GM23248 (cell line): ENCODE measurements at places on chromosomes 5 and 9. TPM values are rescaled to one million over a fixed set of nuclear protein-coding genes. Genes with fewer than 3 reads are reported as not detected.

DNA sequence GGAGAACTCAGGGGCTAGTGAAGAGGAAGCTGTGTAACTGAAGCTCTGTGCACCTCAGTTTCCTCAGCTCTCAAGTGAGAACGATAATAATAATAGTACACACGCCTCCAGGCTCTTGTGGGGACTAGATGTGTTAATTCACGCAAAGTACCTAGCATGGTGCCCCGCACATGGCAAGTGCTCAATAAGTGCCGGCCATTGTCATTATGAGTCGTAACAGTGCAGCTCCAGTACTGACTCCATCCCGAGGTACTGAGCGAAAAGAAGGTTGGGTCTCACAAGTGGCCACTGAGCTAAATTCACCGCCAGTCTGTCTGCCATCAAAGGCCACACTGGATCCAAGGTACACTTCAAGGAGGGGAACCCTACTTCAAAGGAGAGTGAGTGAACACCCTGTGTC lies 40.4 kb downstream of the MED27 start:
- no peak for DNase-seq
- no peak overlapping the region for H3K27ac ChIP-seq
- peaks cover 23% of the 10 kb centered on the region for H3K4me1 ChIP-seq
- H3K36me3 ChIP-seq = no peaks in the 10 kb centered on the region
- H3K27me3 ChIP-seq = no peaks in the 10 kb centered on the region

GRCh38 chr5:178434851-178435250 lies 155.3 kb downstream of the COL23A1 start:
- no peaks in the 10 kb centered on the region for H3K4me1 ChIP-seq
- DNase-seq = no peak
- no peak overlapping the region for H3K4me3 ChIP-seq
- H3K27ac ChIP-seq = no peak overlapping the region
- no peaks in the 10 kb centered on the region for H3K27me3 ChIP-seq

DNA sequence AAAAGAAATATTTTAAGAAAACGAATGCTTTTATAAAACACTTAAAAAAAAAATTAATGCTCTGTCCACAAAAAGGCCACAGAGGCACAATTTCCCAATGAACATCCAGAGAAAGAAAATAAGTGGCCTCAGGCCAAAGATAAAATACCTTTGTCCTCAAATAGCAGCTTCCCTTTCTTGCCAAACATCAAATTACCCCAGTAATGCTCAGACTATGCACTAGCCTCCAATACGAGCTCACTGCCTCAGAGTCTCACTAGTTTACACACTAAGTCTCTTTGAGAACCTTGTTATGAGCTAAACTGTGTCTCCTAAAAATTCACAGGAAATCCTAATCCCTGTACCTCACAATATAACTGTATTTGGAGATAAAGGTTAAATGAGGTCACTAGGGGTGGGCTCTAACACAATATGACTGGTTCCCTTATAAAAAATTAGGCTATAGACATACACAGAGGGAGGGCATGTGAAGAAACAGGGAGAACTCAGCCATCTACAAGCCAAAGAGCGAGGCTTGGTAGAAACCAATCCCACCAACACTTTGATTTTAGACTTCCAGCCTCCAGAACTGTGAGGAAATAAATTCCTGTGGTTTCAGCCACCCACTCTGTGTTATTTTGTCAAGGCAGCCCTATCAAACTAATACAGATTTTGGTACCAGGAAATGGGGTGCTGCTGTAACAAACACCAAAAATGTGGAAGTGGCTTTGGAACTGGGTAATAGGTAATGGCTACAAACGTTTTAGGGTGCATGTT lies 4.4 kb downstream of the MPDZ start:
- peak overlapping the region; percentile 78 for H3K27ac ChIP-seq
- peak overlapping the region; percentile 36 for H3K4me3 ChIP-seq
- H3K4me1 ChIP-seq = peaks cover 24% of the 10 kb centered on the region
- H3K27me3 ChIP-seq = no peaks in the 10 kb centered on the region
- DNase-seq = peak; percentile 73

- H3K4me3 ChIP-seq = no peak overlapping the region
- no peak for DNase-seq
- H3K27ac ChIP-seq = no peak overlapping the region
- no peaks in the 10 kb centered on the region for H3K36me3 ChIP-seq
- H3K4me1 ChIP-seq = no peaks in the 10 kb centered on the region
Measured at GRCh38 chr5:42974536-42974935, 65.6 kb downstream of the ANXA2R start.

Gene CATSPER3
- total RNA-seq = 0.11 TPM in 1 of 2 replicates, not detected in the other

Gene NIM1K
- 0.63 and 4.9 TPM in 2 replicates for total RNA-seq

Gene LRRC26
- total RNA-seq = not detected in 2 replicates
